ENCODE measurements at places on chromosomes 7 and 10.

GRCh38 chr10:67864607-67865371 lies 19.7 kb upstream of the SIRT1 start:
- no peak for DNase-seq

- no peak for DNase-seq
Measured at GRCh38 chr7:79528421-79528820, 75.0 kb upstream of the MAGI2 start.

GRCh38 chr10:124601431-124602120 lies 140.0 kb downstream of the LHPP start:
- no peak for DNase-seq

GRCh38 chr10:119860866-119861607 lies 11.6 kb downstream of the MCMBP start:
- DNase-seq: no peak

DNA sequence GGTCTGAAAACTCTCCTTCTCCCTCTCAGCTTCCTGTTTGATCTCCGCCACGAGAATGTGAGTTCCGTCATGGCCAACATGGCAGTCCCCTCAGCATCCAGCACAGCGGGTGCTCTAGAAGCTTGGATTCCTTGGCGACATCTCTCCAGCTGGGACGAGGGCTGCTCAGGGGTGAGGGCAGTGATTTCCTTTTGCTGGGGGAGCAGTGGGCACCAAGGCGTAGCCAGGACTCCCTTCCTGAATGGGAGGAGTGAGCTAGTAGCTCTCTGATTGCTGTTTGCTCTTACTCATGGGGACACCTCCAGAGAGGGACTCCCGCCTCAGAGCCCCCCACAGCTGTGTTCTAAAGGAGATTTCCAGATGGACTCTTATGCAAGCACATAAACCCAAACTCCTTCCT lies 28.8 kb upstream of the CTBP2 start:
- DNase-seq: no peak

- DNase-seq: no peak
Measured at GRCh38 chr7:80392229-80393169, 119.4 kb downstream of the GNAT3 start.

Measured in T-helper 1 cell (primary cell).